Liver (tissue), 10 donors: ENCODE measurements at places on chromosomes 12 and 14. TPM values are rescaled to one million over a fixed set of nuclear protein-coding genes. Genes with fewer than 3 reads are reported as not detected.

CRY1 gene
- total RNA-seq, result 16.6 TPM

TMEM233 gene
- 0.17 TPM for total RNA-seq

RNASE4 gene
- 129 TPM for total RNA-seq

DNA sequence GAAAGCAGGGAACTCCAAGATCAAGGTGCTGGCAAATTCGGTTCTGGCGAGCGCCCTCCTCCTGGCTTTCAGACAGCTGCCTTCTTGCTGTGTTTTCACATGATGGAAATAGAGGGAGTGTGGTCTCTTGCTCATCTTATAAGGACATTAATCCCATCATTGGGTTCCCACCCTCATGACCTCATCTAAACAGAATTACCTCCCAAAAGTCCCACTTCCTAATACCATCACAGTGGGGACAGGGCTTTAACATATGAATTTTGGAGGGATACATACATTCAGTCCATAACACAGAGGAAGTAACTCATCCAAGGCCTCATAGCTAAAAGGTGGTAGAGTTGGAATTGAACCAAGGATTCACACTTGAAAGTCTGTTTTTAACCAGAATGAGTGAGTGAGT, 28.6 kb downstream of the DYRK2 start:
- no peaks in the 10 kb centered on the region for H3K4me1 ChIP-seq
- no peaks in the 10 kb centered on the region for H3K36me3 ChIP-seq
- DNase-seq, result no peak

DNA sequence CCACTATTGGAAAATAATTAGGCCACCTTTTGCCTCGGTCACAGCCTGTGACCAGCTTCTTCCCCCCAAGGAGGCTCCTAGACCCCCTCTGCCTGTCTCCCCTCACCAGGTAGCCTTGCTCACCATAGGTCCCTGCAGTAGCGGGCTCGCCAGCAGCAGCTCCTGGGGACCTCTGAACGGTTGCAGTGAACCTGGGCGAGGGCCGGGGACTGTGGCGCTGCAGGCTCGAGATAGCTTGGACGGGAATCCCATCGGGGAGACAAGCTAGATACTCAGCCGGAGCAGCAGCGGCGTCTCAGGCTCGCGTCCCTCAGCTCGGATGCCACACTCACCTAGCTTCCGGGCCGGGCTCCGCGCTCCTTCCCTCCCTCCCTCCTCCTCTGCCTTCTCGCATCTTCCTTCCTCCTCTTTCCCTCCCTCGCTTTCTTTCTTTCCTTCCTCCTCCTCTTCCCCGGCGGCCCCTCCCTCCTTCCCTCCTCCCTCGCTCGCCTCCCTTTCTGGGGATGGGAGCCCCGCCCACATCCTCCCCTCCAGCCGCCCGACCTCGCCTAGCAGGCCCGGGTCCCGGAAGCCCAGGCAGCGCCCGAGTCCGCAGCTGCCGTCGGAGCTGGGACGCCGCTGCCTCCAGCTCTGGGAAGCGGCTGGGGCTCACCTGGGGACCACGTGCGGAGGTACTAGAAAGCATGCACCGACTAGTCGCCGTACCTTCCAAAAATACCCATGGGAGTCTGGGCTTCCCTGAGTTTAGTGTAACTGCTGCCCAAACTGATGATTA, at the start of gene BMP4:
BMP4 (minus strand) TSS at position 399 of the 775 bp plus-strand sequence. CDS start 4,603 bp downstream, outside the sequence.
- H3K27ac ChIP-seq, result peak within 1 kb of the TSS; percentile 73
- no peaks in the 10 kb centered on the region for H3K36me3 ChIP-seq

LTB4R2 gene
- total RNA-seq, result 11.3 TPM

DNA sequence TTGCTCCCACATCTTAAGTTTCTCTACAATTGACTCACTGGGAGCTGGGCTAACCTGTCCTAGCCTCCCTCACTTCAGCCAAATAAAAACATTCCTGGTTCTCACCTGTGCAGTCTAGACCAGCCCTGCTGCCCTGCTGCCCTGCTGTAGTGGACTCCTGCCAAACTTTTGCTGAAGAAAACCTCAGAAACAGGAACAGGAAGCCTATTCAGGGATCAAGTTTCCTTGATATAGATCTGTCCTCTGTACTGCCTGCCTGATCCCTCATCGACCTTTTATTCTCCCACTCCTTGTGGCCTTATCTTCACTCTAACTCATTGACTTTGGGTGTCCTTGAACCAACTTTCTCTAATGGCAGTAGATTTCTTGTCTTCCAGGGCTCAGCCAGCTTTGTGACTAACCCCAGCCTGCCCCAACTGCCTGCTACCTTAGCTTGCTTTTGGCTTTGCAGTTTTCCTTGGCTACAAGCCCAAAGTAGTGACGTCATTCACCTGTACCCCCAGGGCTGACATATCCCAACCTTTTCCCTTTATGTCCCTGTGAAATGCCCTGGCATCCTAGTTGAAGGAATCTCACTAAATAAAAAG, 234.8 kb downstream of the DUSP6 start:
- H3K27ac ChIP-seq, result no peak overlapping the region
- H3K4me1 ChIP-seq, result no peaks in the 10 kb centered on the region
- H3K36me3 ChIP-seq, result no peaks in the 10 kb centered on the region

- DNase-seq, result no peak
- no peak overlapping the region for H3K27ac ChIP-seq
- no peak overlapping the region for H3K4me3 ChIP-seq
- H3K36me3 ChIP-seq, result no peaks in the 10 kb centered on the region
- H3K4me1 ChIP-seq, result no peaks in the 10 kb centered on the region
- H3K27me3 ChIP-seq, result no peaks in the 10 kb centered on the region
These were observed 6.0 kb upstream of the OR6J1 start for GRCh38 chr14:22650046-22650739.

DNA sequence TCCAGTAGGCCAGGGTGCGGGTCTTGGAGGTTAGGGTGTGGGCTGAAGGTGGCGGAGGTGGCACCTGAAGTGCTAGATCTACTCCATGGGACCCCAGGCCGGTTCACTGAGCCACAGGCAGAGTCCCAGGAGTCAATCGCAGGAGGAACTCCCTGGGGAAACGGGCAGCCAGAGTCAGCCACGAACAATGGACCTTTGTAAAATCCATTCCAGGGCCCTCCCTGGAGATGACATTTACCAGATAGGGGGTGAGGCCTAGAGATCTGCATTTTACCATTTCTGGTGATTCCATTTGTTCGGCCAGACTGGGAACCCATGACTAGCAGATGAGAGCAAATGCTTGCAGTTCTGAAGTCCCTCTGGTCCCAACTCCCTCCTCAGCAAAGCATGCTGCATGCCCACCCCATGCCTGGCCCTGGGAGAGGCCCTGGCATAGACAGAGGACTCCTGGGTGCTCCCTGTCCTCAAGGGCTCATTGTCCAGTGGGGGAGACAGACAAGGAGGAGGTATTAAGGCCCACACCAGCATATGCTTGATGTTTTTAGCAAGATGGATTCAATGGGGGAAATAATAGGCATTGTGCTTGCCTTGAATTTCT, 115.5 kb downstream of the EML1 start:
- H3K4me1 ChIP-seq, result no peaks in the 10 kb centered on the region
- DNase-seq, result no peak
- no peaks in the 10 kb centered on the region for H3K27me3 ChIP-seq

IL22 gene
- total RNA-seq, result not detected

DNA sequence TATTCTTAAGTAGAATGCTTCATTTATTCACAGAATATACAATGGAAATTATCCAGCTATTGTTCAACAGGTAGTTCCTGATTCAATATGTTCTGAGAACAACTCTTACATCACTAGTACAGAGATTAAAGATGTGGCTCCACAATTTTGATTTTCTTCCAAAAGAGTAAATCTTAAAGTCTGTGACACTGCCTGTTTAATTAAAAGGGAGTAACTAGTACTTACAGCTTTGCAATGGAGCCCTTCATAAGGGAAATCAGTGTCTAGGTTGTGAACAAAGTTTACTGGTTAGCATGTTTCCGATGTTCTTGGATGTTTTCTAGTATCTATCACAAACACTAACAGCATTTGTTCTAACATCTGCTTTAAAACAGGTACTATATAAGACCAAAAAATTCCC, 30.8 kb downstream of the MIA2 start:
- no peaks in the 10 kb centered on the region for H3K27me3 ChIP-seq
- no peak for DNase-seq
- H3K4me3 ChIP-seq, result no peak overlapping the region
- H3K4me1 ChIP-seq, result peaks cover 25% of the 10 kb centered on the region
- peaks cover 2% of the 10 kb centered on the region for H3K36me3 ChIP-seq
- H3K27ac ChIP-seq, result no peak overlapping the region

PACS2 gene
- 21.9 TPM for total RNA-seq

DNA sequence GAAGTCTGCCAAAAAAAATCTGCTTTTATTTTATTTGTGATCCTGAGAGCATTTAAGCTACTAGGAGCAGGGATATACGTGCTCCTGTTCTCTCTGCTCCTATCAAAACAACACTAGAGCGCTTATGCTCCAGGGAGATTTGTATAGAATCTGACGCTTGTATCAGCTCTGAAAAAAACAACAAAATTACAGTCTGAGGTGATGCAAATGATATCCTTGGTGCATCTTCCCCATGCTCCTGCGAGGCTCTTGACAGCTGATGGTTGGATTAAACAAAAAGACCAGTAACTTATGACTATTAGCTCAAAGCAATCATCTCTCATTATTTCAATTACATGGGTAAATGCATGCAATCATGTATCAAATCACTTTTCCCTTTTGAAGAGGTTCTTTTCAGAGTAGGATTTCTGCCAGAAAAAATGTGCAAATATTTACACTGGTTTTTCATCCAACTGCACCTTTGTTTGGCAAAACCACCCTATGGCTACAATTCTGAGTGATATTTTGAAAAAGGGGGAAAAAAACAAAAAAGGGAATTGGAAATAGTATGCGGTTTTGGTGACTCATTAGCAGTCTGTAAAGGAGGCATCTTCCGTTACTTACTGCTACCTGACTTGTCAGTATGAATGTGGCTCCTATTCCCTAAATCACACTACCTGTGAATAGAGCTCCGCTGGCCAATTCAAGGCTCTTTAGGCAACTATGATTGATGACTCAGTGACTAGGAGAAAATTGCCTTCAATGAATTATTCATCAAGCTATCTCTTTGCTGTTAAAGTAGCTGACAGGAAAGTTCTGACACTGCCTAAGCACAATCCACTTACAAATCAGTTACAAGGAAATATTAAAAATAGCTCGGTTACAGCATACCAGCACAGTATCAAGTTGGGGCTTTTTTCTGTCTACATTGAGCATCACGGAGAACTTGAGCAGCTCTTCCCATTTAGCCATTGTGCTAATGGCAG, 450.0 kb downstream of the FOXG1 start:
- H3K4me3 ChIP-seq, result no peak overlapping the region
- no peaks in the 10 kb centered on the region for H3K4me1 ChIP-seq
- no peaks in the 10 kb centered on the region for H3K36me3 ChIP-seq

DNA sequence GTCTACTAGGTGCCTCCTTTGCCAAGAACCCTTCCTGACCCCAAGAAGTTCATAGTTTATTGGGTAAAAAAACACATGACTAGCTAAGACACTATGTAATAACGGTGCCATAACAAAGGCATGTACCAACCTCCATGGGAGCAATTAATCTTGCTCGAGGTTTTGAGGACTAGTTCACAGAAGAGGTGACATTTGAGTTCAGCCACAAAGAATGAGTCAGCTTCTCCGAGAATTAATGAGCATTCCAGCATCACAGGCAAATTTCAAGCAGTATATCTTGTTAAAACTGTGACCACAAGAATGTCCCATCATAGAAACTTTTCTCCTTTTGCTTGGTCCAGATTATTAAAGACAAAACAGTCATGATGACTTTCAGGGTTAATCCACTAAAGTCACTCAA, 113.0 kb upstream of the RAP1B start:
- DNase-seq, result no peak
- H3K27me3 ChIP-seq, result no peaks in the 10 kb centered on the region
- H3K36me3 ChIP-seq, result no peaks in the 10 kb centered on the region
- H3K4me3 ChIP-seq, result no peak overlapping the region
